ENCODE measurements at places on chromosomes 12 and 14.

GRCh38 chr12:82028772-82029171, 269.6 kb upstream of the PPFIA2 start:
- DNase-seq, result no peak

- no peak for DNase-seq
Observed at GRCh38 chr14:106619606-106620005, 1093.2 kb downstream of the TMEM121 start.

DNA sequence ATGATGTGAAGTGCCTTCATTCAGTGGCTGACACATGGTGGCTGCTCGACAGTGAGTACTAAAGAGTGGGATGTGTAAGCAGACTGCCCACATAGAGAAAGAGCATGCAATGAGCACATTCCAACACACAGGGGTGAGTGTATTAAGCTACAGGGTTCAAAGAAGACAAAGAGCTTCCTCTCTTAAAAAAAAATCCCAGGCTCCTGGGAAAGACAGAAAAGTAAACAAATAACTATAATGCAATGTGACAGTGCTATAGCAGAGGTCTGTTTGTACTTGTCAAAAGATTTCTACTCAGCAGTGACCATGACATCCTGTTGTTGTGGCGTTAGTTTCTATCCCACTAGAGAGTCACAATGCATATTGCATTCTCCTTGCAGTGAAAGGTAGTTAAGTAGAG, 12.4 kb upstream of the PCNX1 start:
- no peak for DNase-seq

DNA sequence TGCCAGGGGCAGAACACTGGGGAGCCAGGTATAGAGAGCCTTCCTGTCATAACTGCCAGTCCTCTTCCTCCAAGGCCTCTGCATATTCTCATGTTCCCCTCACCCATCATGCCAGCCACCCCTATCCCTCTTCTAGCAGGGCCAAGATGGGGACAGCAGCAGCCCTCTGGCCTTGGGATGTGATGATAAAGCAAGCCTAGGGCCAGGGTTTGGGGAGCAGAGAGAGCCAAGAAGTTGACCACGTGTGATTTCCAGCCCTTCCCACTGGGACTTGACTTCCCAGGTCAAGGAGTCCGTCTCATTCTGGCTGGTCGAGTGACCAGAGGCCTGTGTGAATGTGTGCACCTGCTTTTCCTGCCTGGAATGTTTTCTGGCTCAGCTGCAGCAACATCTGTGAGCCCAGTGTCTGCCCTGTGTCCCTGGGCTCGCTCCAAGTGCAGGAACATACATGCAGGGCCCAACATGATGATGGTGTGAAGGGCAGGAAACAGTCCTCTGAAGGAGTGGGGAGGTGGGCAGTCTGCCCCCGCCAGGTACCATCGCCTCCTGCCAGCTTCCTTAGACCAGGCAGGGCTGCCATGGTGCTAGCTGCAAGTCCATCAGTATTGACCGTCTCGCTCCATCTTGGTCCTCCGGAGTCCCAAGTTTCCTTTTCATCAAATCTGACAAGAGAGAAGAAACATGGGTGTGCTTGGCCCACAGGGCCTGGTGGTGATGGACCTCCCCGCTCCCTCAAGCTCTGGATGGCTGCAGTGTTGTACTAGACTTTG, 21.0 kb downstream of the VASH1 start:
- no peak for DNase-seq
